ENCODE measurements at places on chromosomes 5 and 9. TPM values are rescaled to one million over a fixed set of nuclear protein-coding genes. Genes with fewer than 3 reads are reported as not detected.

DNA sequence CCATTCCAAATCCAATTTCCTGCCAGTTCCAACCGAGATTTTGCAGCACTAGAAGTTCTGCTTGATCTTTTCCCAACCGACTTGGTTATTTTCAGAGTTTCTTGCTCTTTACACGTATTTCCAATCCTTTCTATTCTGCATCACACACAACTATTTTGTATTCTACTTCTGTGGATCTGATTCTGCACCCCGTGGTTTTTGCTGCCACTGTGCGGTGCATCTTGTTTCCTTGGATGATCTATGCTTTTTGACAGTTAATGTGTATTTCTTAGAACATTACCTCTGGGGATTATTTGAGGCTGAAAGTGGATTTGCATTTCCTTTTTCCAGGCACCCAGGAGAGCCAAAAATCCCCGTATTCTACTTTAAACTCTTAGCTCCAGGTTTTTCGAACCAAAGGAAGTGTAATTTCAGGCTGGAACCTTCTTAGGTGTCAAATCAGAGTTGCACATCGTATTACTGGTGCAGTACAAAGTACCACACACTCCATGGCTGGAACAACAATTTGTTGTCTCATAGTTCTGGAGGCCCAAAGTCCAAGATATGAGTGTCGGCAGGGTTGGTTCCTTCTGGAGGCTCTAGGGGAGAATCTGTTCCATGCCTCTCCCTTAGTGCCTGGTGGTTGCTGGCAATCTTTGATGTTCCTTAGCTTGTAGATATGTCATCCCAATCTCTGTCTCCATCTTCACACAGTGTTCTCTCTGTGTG is 14.7 kb upstream of the SARDH start:
- DNase-seq, result no peak

GRCh38 chr9:125468646-125469045 is 207.0 kb downstream of the GAPVD1 start:
- no peak for DNase-seq

GRCh38 chr5:180456792-180457191 is 37.4 kb upstream of the CNOT6 start:
- no peak for DNase-seq

GRCh38 chr9:33510262-33511183 is 13.5 kb upstream of the ANKRD18B start:
- DNase-seq, result peak; percentile 72

GRCh38 chr9:115972843-115973595 is 180.6 kb upstream of the PAPPA start:
- DNase-seq, result no peak

DNA sequence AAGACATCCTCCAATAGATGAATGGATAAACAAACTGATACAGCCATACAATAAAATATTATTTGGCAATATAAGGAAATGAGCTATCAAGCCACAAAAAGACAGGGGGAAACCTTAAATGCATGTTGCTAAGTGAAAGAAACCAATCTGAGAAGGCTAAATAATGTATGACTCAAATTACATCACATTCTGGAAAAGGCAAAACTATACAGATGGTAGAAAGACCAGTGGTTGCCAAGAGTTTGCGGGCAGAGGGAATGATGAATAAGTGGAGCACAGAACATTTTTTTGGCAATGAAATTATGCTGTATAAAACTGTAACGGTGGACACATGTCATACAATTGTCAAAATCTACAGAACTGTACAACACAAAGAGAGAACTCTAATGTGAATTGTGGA is 63.3 kb downstream of the CSF2 start:
- no peak for DNase-seq

- DNase-seq, result no peak
Measured at GRCh38 chr5:148913985-148914431, 87.6 kb downstream of the ADRB2 start.

DNA sequence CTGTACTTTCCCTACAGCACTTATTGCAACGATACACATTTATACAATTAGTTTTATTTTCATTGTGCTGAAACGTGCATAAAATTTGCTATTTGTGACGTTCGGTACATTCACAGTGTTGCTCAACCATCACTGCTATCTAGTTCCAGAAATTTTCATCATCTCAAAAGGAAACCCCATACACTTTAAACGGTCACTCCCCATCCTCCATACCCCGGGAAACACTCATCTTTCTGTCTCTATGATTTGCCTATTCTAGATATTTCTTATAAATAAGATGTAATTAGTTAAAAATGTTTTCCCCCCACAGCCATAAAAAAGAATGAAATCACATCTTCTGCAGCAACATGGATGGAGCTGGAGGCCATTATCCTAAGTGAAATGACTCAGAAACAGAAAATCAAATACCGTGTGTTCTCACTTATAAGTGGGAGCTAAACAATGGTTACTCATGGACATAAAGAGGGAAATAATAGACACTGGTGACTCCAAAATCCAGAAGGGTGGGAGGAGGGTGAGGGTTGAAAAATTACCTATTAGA is 40.2 kb upstream of the TEX48 start:
- no peak for DNase-seq

DNA sequence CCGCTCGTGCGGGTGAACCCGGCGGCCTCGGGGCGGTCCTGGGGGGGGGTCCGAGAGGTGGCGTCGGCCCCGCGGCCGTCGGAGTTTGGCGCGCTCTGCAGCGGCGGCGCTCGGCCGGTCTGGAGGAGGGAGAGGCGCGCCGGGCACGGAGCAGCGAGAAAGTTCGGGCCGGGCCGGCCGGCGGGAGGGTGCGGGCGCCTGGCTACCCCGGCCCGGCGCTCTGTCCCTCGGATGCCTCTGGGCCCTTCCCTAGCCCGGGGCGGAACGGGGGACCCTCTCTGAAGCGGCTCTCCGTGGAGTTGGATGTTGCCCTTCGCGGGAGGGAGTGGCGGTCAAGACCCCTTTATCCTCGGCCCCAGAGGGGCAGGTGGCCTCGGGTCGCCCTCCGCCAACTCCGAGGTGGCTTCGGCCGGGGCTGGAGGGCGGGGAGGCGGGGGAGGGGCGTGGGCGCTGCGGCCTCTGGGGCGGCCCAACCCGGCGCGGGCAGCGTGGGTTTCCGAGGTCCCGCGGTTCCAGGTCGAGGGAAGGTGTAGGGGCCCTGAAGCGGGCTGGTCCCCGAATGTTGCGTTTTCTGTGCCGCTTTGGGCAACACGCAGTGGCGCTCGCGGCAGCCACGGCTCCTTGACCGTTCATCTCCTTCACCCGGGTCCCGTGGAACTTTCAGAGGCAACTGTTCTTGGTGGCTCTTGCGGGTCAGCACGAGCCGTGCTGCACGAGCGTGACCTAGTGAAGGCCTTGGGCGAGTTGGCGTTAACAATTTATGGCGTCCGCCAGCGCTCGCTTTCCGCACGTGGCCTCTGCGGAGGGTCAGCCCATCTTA is 290.5 kb downstream of the DOCK8 start:
- DNase-seq, result peak; percentile 29

- DNase-seq, result no peak
Measured at GRCh38 chr9:138096519-138096845, 218.9 kb downstream of the CACNA1B start.

GRCh38 chr5:39755986-39756385 is 331.2 kb upstream of the DAB2 start:
- DNase-seq, result no peak

- DNase-seq, result no peak
Measured at GRCh38 chr5:142810081-142810480, 39.9 kb downstream of the ARHGAP26 start.

GRCh38 chr5:133878236-133878555 is 90.2 kb downstream of the C5orf15 start:
- DNase-seq, result no peak

RANBP17 gene
- 6.5 TPM for total RNA-seq

IL9 gene
- not detected for total RNA-seq

ALAD gene
- 75.6 TPM for total RNA-seq

GABRB2 gene
- 0.11 TPM for total RNA-seq
